ENCODE measurements at places on chromosomes 12 and 14.

- no peak overlapping the region for H3K27ac ChIP-seq
- no peaks in the 10 kb centered on the region for H3K36me3 ChIP-seq
- no peaks in the 10 kb centered on the region for H3K4me1 ChIP-seq
- H3K4me3 ChIP-seq, result no peak overlapping the region
- no peaks in the 10 kb centered on the region for H3K27me3 ChIP-seq
Observed at GRCh38 chr14:61868846-61869245, 106.6 kb downstream of the SNAPC1 start.

DNA sequence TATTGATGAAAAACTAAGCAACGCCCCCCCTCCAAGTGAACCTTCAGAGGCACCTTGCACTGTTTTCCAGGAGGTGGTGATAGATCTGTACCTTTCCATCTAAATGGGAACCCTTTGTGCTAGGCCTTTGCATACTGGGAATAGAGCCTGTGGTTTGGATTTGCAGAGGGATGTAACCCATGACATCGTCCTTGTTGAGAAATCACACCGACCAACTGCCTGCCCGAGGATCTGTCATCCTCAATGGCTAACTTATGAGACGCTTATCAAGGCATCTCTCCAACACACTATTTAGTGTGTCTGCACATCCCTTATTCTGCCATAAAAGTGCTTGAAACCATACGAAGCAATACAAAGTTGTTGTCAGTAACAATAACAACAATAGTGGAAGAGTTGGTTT, 22.9 kb downstream of the NTN4 start:
- peaks cover 83% of the 10 kb centered on the region for H3K27me3 ChIP-seq
- no peaks in the 10 kb centered on the region for H3K36me3 ChIP-seq
- H3K4me1 ChIP-seq, result no peaks in the 10 kb centered on the region
- no peak for DNase-seq
- no peak overlapping the region for H3K27ac ChIP-seq
- no peak overlapping the region for H3K4me3 ChIP-seq

DNA sequence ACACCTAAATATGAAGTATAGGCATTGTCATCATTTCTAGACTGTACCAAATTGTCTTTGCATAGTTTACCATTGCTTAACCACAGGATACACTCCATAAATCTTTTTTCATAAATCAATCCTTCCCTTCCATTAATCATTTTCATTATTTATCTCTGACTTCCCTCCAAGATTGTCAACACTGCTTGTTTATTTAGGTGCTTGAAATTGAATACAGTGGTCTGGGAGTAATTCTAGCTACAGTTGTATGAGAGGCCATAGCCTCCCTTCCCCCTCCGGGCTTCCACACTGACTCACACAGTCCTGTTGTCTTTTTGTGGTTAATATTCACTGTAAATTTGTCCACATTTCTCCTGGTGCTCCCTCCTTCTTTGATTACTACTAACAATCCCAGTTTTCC, 114.2 kb upstream of the ARID2 start:
- H3K36me3 ChIP-seq, result no peaks in the 10 kb centered on the region
- peak; percentile 62 for DNase-seq
- no peaks in the 10 kb centered on the region for H3K4me1 ChIP-seq
- no peaks in the 10 kb centered on the region for H3K27me3 ChIP-seq

DNA sequence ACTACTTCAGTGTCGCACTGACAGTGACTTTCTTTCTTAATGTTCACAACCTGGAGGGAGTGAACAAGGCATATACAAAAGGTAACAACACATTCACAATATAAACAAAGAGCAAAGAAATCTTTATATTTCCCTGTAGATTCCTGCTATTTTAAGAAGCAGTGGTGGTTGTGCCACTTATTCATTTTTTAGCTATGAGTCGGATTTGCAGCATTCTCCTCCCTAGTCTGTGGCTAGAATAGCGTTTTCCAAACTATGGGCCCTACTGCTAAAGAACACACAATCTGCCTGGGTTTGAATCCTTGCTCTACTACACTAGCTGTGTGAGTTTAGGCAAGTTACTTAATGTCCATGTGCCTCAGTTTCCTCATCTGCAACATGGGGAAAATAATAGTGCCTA, 18.6 kb upstream of the MDM1 start:
- H3K27ac ChIP-seq, result no peak overlapping the region
- H3K36me3 ChIP-seq, result no peaks in the 10 kb centered on the region
- H3K27me3 ChIP-seq, result no peaks in the 10 kb centered on the region
- no peaks in the 10 kb centered on the region for H3K4me1 ChIP-seq

DNA sequence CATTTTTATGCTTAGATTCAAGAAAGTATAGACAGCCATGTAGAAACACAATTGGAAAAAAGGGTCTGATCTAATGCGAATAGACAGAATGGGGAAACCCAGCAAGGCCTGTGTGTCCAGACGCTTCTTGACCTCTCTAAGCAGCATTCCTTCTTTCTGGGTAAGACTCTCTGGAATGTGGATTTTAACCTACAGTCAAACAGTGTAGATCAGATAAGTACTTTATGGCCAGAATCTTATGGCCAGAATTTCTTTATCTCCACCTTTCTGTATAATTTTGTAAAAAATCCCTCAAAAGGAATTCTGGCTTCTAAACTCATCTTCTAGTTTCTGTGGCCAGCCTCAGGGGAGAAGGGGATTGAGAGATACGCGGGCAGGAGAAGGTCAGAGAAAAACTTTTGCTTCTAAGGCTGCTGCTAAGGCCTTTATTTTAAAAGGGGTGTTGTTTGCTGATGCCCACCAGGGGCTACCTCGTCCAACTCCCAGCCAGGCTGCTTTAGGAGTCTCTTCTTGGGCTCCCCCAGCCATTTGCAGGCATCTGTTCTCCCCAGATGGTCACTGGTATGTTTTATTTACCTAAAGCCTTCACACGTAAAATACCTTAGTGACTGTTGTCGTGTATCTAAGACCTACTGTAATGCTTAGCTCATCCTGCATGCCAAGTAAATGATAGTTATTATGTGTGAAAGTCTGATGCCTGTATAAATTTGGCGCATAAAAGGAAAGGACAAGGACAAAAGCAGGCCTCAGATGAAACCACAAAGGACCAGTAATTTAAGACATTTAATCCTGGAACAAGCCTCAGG, 68.4 kb downstream of the ANO6 start:
- peak; percentile 46 for DNase-seq
- no peak overlapping the region for H3K4me3 ChIP-seq
- H3K27ac ChIP-seq, result peak overlapping the region; percentile 86
- H3K4me1 ChIP-seq, result peaks cover 25% of the 10 kb centered on the region
- no peaks in the 10 kb centered on the region for H3K27me3 ChIP-seq

DNA sequence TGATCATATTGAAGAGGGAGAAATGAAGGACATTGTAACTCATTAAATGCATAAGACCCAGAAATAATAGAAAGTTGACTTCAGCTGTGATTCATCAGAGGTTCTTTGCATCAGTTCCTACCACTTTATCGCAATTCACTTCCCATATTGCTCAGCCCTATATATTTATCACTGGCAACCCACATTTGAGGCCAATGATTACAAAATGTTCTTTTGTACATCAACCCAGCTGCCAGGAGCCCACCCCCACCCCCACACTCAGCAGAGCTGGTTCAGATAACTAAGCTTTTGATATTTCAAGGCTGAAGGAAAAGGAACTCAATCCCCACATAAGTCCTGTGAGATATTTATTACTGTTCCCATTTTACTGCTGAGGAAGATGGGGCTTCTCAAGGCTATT, 51.2 kb upstream of the TMPO start:
- no peak for DNase-seq
- no peaks in the 10 kb centered on the region for H3K36me3 ChIP-seq
- H3K27me3 ChIP-seq, result no peaks in the 10 kb centered on the region
- no peak overlapping the region for H3K27ac ChIP-seq
- no peaks in the 10 kb centered on the region for H3K4me1 ChIP-seq
- H3K4me3 ChIP-seq, result no peak overlapping the region

DNA sequence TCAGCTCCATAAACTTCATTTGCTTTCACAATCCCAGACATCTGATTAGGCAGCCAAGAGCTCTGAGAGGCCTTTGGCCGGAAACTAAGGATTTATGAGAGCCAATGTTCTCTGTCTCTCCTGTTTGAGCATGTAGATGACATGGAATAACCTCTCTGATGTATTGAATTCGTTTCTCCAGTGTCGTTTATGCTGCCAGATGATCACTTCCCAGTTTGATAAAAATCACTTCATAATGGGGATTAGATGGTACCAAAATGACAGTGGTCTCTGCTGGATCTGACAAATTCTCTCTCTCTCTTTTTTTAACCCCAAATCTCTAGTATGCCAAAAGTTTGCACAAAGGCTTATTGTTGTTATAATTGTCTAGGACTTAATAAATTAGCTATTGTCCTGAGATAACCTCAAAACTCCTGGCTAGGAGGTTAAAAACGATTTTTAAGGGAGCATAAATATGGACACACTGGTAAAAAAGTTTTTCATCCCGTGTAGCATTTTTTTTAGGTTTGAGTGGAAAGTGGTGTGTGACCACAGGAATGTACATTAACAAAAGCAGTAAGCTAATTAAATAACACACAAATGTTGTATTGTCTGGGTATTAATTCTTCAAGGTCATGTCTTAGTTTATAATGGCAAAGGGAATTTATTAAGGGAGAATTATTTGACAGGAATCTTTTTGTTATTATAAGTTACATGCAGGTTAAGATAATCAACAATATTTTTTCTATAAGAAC, 82.6 kb upstream of the USP44 start:
- DNase-seq, result no peak
- H3K27me3 ChIP-seq, result peaks cover 7% of the 10 kb centered on the region
- H3K4me3 ChIP-seq, result no peak overlapping the region
- H3K27ac ChIP-seq, result no peak overlapping the region
- no peaks in the 10 kb centered on the region for H3K4me1 ChIP-seq

- no peaks in the 10 kb centered on the region for H3K27me3 ChIP-seq
- no peak overlapping the region for H3K4me3 ChIP-seq
- H3K36me3 ChIP-seq, result no peaks in the 10 kb centered on the region
- H3K27ac ChIP-seq, result no peak overlapping the region
- H3K4me1 ChIP-seq, result peaks cover 18% of the 10 kb centered on the region
Observed at GRCh38 chr12:27190761-27191160, 53.3 kb upstream of the STK38L start.

DNA sequence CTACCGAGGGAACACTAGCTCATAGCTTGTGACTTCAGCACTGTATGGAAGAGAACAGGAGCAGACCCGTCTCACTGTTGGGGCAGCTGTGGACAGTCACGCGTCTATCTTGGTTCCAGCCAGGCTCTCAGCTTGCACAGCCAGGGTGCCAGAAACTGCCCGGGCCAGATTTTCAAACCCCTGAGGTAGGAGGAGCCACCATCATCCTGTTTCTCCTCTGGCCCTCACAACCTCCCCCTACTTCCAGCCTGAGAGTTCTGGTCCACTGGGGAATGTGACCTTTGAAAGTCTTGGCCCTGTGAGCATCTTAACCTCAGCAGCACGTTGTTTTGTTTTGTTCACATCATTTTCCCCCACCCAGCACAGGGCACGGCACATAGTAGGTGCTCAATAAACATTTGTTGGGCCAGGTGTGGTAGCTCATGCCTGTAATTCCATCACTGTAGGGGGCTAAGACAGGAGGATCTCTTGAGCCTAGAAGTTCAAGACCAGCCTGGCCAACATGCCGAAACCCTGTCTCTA, 50.4 kb downstream of the PSMA6 start:
- peaks cover 17% of the 10 kb centered on the region for H3K4me1 ChIP-seq
- H3K36me3 ChIP-seq, result no peaks in the 10 kb centered on the region
- DNase-seq, result peak; percentile 42
- no peak overlapping the region for H3K4me3 ChIP-seq
- peak overlapping the region; percentile 76 for H3K27ac ChIP-seq

DNA sequence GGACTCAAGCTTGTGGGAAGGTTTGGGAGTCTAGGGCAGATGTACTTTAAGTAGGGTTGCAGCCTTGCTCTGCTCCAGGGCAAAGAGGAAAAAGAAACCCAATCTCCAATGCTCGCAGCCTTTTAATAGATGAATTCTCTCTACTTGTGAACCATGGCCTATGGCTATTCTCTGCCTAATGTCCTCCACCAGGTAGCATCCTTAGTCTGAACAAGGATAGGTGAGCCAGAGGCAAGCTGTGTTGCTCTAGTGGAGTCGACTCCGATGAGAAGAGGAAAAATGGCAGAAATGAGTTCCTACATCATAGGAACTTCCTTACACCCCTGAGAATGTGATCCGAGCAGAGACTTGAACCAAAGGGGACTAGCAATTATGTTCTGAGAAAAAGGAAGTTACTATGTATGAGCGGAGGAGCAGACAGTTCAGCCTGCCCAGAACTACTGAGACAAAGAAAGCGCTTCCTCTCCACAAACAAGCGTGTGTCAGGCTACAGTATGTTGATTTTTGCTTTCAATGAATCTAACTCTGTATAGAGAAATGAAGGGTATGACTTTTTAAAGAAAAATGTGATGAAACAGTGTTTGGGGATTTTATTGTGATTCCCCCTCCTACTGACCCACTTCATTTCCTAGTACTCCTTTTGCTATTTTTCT, 153.6 kb upstream of the ARID2 start:
- no peak overlapping the region for H3K4me3 ChIP-seq
- H3K36me3 ChIP-seq, result no peaks in the 10 kb centered on the region
- H3K27ac ChIP-seq, result no peak overlapping the region
- DNase-seq, result no peak
- no peaks in the 10 kb centered on the region for H3K27me3 ChIP-seq

DNA sequence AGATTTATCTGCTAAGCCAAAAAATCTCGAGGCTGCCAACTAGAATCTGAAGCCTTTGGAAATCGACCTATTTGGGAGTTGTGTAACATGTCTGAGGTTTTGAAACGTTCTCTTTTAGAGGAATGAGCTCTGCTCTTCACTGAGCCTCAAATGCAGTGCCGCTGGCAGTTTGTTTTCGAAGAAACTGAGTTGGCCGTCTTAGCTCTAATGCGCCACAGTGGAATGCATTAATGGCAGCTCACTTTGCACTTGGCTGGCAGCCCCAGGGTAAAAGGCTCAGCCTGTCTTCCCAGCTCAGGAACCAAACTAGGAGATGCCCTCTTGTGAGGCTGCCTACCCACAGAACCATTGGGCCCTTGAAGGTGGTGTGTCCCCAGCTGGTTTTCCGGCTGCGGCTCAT, 53.8 kb downstream of the SFSWAP start:
- no peak overlapping the region for H3K27ac ChIP-seq
- no peaks in the 10 kb centered on the region for H3K27me3 ChIP-seq
- H3K4me3 ChIP-seq, result no peak overlapping the region
- DNase-seq, result no peak

DNA sequence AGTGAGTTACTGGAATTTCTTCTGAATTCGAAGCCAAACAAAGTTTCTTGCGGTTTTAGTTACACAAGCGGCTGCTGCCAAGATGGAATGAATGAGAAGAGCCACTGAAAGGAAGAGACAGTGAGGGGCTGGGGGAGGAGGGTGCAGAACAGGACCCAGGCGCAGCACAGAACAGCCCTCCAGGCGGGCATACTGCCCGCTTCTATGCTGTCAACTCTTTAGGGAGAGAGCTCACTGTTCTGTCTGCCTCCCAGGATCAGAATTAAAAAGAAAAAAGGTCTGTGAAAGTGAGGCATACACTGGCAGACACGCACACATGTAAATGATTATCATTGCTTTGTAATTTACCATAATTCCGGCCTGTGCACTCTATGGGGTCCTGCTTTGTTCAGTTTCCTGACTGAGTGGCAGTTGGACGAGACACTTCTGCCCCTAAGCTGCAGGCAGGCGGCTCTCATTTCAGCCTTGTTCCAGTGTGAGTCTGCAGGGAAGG, 231.6 kb downstream of the CACNA1C start:
- H3K36me3 ChIP-seq, result no peaks in the 10 kb centered on the region
- DNase-seq, result peak; percentile 93
- no peaks in the 10 kb centered on the region for H3K27me3 ChIP-seq
- peak overlapping the region; percentile 61 for H3K27ac ChIP-seq
- H3K4me3 ChIP-seq, result no peak overlapping the region
